Dermis microvascular lymphatic vessel endothelial cell (primary cell): ENCODE measurements at places on chromosomes 11 and 22.
A peak's percentile ranks its signal among the peaks of the same experiment; 100 is the strongest.

DNA sequence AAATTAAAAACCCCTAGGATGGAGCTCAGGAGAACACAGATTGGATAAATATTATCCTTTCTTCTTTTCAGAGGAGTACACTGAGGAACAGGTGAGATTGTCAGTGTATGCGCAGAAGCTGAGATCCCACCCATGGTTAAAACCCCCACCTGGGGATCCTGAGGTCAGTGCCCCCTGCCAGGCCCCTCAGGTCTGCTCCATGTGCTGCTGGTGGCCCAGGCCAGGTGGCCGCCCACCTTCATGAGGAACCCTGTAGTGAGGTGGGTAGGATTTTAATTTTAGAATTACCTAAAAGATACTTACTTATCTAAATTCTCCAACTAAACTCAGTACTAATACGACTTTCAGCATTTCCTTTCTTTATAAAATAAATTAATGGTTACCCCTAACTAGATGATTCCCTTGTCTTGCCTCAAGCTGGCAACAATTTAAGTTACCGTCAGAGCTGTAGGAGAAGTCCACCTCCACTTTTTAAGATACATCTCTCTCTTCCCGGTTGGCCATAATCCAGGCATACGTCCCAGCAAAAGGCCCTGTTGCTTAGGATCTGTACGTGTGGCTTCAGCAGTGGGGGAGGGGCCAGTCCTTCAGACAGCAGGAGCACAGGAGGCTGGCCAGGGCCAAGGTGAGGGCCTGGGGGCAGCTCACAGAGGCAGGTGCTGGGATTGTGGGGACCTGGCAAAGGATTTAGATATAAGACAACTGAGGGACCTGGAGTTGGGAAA, 61.5 kb upstream of the PITPNB start:
- no peak for DNase-seq

GRCh38 chr22:42856179-42856864, 751 bp downstream of the ARFGAP3 start:
- DNase-seq: peak; percentile 74

GRCh38 chr11:106278391-106278790, 200.9 kb downstream of the AASDHPPT start:
- no peak for DNase-seq

- peak; percentile 32 for DNase-seq
Measured at GRCh38 chr11:61429346-61429690, 457 bp downstream of the CPSF7 start.

- DNase-seq: no peak
Measured at GRCh38 chr11:45853332-45854219, 6.3 kb downstream of the CRY2 start.

GRCh38 chr11:78202733-78203167, 14.0 kb downstream of the USP35 start:
- DNase-seq: peak; percentile 47

DNA sequence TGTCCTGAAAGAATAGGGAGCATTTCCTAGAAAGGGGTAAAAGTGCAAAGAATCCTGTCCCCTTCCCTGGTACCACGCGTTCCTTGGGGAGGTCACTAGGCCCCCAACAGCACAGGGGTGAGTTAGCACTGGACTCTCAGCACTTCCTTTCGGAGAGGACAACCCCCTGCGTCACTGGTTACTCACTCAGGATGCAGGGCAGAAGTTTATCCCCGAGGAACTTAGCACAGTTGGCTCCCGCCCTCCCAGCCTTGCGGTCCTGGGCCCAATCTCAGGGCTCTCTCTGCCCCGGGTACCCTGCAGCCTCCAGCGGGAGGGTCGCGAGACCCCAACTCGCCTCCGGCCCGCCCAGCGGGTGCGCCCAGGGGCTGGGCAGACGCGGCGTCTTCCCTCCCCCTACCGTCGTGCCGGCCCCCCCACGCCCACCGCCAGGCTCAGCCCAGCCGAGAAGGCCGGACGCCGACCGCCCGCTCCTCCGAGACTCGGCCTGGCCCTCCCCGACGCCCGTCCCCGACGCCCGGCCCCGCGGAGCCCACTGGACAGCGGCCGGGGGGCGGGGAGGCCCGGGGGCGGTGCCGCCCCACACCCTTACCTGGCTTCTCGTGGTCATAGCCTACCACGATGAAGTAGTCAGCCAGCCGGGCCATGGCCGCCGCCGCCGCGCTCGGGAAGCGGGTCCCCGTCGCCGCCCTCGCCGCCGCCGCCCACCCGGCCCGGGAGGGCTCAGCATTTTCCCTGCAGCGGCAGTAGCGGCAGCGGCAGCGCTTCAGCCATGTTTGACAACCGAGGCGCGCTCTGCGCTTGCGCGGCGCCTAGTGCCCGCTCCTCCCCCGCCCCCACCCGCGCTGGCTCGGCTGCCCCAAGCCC, at the start of gene SBF2:
Gene SBF2 (minus strand): TSS at position 797 of the 867 bp plus-strand sequence. CDS start 150 bp downstream, at position 647.
- DNase-seq: peak; percentile 93

DNA sequence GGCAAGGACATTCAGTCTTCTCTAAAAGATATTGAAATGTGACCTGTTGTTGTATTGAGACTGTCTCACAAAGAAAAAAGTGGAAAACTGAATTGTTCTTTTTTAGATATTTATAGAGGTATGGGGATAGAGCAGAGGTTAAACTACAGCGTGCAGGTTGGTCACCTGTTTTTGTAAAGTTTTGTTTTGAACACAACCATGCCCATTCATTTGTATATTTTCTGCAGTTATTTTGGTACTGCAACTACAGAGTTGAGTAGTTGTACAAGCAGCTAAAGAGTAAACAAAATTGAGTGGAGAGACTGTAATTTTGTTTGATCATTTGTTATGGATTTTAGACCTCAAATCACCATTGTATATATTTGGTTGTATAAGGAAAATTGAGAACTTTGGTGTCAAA, 11.3 kb downstream of the EED start:
- DNase-seq: no peak

GRCh38 chr11:72331761-72332160, 87.8 kb upstream of the PHOX2A start:
- no peak for DNase-seq

- no peak for DNase-seq
Measured at GRCh38 chr22:17269224-17269606, 50.0 kb upstream of the ADA2 start.

GRCh38 chr22:50600967-50601668, 525 bp downstream of the MAPK8IP2 start:
- no peak for DNase-seq

- no peak for DNase-seq
Measured at GRCh38 chr11:205221-206001, 1.8 kb downstream of the BET1L start.
